A549 treated with RU486 at 1 μM for 4 hours (cell line): ENCODE measurements at places on chromosomes 2 and 18. TPM values are rescaled to one million over a fixed set of nuclear protein-coding genes. Genes with fewer than 3 reads are reported as not detected.

The GLI2 gene
- 18.4 to 27.2 TPM (median 19.6 TPM) in 5 replicates for total RNA-seq

The ZNF804A gene
- not detected in 5 replicates for total RNA-seq

The PROKR1 gene
- total RNA-seq: not detected in 5 replicates

The ABCB11 gene
- total RNA-seq: 0.02 to 0.31 TPM (median 0.05 TPM) in 3 of 5 replicates, not detected in the others

The KCNS3 gene
- 0.87 to 1.3 TPM (median 1.1 TPM) in 5 replicates for total RNA-seq

The HRH4 gene
- total RNA-seq: 0.02 TPM in 1 of 5 replicates, not detected in the others

The ANKRD29 gene
- 9.3 to 13.5 TPM (median 13.3 TPM) in 5 replicates for total RNA-seq

The DES gene
- 0.05 to 0.24 TPM (median 0.13 TPM) in 3 of 5 replicates, not detected in the others for total RNA-seq

The PNPT1 gene
- 27.0 to 52.3 TPM (median 33.5 TPM) in 5 replicates for total RNA-seq

The CCDC102B gene
- total RNA-seq: 0.28 to 0.88 TPM (median 0.61 TPM) in 4 of 5 replicates, not detected in the other

The FAM161A gene
- total RNA-seq: 4.2 to 7.6 TPM (median 7.2 TPM) in 5 replicates

The GLB1L gene
- total RNA-seq: 5.0 to 6.8 TPM (median 6.8 TPM) in 5 replicates

The PJVK gene
- total RNA-seq: 0.66 to 1.3 TPM (median 0.99 TPM) in 5 replicates

The GEN1 gene
- 6.8 to 15.6 TPM (median 13.0 TPM) in 5 replicates for total RNA-seq

The FAHD2B gene
- total RNA-seq: 10.6 to 13.2 TPM (median 11.5 TPM) in 5 replicates

The ABHD1 gene
- 0.75 to 1.5 TPM (median 1.3 TPM) in 5 replicates for total RNA-seq

The CDH2 gene
- total RNA-seq: 29.9 to 52.8 TPM (median 43.0 TPM) in 5 replicates

The ITGA4 gene
- total RNA-seq: 1.4 to 2.2 TPM (median 2.1 TPM) in 5 replicates

The STPG4 gene
- total RNA-seq: 0.10 to 0.17 TPM in 2 of 5 replicates, not detected in the others
